ENCODE measurements at places on chromosomes 2 and 18.

DNA sequence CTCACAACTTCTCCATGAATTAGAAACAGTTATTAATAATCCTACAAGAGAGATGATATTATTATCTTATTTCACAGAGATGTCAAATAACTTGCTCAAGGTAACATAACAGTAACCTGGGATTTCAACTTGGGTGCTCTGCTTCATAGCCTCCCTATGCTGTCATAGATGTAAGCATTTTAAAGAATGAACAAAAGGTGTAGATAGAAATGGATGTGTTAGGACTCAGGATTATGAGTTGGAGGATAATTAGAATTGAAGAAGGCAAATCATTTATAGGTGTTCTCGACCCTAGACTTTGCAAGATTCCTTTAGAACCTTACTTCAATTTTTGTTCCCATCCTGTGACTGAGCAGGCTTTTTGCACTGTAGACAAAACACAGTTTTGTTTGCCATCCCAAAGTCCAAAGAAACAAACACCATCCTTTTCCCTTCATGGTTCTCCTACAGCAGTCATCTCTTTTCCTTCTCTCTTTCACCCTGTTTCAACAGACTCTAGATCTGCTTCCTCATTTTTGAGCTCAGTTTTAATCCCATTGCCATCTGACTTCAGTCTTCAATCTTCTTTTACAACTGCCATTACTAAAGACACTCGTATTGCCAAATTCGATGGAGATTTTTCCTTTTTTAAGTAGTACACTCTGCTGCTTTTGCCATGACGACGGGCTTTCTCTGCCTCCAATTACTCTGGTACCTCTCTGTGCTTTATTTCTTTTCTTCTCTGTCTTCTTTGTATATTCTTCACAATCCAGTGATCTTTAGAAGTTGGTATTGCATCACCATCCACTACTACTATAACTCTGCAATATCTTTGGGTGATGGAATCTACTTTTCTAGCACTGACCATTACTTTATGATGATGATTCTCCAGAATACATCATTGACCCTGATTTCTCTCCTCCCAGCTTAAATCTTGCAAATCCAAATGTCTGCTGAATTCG lies 4.5 kb downstream of the HNMT start:
- DNase-seq: no peak

DNA sequence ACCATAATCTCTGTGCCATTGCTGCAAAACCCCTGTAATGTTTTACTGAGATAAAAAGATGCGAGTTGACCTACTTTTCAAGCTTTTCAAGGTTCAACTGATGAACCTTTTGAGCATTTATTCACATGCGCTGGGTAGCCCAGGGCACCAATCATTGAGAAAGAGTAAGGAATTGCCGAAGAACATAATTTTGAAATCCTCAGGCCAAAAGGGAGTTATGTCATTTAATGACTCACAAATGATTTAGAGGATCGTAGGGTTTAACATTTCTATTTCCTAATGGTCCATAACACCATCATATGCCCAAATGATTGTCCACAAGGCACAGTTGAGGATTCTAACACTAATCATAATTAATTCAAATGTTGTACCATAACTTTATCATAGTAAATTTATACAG lies 20.2 kb upstream of the DLX1 start:
- no peak for DNase-seq

GRCh38 chr2:38259311-38259710 lies 117.8 kb downstream of the ATL2 start:
- no peak for DNase-seq

GRCh38 chr2:15269043-15269442 lies 292.1 kb downstream of the NBAS start:
- no peak for DNase-seq

- DNase-seq: no peak
Measured at GRCh38 chr2:45768208-45768607, 116.7 kb downstream of the PRKCE start.

DNA sequence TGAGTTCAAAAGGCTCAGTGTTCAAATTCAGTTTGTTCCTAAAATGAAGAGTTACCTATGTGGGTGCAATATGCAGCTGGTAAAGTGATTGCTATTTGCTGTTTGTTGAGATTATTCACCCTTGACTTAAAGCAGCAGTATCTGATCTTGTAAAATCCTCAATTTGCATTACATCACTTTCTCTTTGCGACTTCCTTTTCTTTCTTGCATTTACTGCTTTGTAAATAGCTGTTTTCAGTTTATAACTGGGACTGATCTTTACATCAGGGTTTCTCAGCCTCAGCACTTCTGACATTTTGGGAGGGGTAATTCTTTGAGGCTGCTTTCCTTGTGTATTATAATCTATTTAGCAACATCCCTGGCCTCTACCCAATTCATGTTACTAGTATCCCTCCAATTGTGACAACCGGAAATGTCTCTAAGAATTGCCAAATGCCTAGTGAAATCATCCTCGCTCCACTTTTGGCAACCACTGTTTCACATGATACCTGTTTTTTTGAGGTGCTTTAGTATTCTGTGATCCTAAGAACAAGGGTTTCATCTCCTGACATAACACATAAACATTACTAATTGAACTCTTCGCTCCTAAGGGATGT lies 12.1 kb upstream of the ERCC3 start:
- DNase-seq: no peak

DNA sequence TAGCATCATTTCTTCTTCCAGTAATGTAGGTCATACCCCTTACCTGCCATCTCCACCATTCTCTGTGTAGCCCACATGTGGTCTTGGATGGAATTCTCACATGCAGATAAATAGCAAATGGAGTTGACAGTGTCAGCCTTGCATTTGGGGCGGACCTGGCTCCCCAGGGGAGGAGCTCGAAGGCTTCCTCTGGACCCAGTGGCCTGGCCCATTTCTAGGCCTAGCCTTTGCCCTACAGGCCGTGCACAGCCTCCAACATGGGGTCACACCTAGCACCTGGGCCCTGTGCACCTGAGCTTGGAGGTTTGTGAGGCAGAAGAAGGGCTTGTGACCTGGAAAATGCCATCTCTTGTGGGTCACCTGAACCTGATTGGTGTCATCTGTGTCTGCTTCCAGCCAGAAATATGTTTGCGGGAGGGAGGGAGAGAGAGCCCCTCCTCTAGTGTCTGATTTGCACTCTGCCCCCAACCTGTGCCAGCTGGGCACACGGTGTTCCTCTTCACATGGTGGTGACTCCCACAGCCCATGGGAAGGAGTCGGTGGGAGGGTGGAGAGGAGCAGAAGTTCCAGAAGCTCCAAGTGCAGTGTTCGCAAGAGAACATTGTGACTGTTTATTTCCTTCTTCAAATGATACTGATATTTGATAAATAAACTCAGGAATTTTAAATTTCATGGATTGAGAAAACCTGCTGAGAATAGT lies 33.0 kb downstream of the ITGB1BP1 start:
- no peak for DNase-seq

GRCh38 chr2:203442463-203442862 lies 92.6 kb downstream of the RAPH1 start:
- DNase-seq: no peak

DNA sequence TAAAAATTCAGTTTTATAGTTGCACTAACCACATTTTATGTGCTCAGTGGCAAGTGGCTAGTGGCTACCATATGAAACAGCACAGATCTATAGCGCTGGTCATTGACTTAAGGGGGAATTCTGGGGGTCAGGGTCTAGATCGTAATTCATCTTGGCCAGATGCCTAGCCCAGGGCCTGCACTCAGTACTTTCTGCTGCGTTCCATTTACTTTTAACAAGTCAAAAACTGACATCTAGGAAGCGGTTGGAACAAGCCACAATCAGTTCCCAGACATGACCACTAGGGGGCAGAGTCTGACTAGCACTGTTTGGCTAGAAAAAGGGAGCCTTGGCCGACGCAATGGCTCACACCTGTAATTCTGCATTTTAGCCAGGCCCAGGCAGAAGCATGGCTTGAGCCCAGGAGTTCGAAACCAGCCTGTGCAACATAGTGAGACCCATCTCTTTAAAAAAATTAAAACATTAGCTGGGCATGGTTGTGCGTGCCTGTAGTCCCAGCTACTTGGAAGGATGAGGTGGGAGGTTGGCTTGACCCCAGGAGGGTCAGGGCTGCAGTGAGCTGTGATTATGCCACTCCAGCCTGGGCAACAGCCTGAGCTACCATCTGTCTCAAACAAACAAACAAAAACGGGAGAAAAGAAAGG lies 9.0 kb upstream of the TMBIM1 start:
- DNase-seq: no peak

DNA sequence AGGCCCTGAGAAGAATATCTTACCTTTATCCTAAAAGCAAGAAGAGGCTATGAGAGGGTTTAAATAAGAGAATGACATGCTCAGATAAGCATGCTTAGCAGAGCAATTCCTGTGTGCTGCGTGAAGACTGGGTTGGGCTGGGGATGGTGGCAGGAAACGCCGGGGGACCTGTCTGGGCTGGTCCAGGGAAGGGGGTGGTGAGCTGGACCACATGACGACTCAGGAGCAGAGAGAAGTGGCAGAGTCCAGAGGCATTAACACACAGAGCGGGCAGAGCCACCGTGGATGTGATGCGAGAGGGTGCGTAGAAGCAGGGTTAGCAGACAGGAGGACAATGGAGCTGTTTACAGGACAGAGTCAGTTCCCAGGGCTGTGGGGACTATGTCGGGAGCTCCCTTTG lies 84.5 kb downstream of the ZBTB7C start:
- DNase-seq: no peak

DNA sequence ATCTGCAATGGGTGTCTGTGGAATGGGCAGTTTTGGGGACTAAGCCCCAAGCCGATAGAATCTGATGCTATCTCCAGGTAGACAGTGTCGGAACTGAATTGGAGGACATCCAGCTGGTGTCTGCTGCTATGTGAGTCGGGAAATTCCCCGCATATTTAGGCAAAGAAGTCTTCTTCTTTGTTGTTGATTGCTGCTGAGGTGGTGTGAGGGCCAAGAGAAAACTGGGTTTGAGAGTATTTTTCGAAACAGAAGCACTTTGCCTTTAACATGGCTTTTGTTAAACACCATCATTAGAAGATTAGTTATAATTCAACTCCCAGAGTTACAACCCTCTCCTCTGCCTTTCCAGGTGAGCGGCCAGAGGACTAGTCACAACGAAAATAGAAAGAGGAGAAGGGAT lies 49.4 kb upstream of the ACTR3 start:
- DNase-seq: no peak

All from HuH-7.5 (cell line).